ENCODE measurements at places on chromosomes 4 and X.
A peak's percentile ranks its signal among the peaks of the same experiment; 100 is the strongest.

- no peak for DNase-seq
These were observed 228.5 kb downstream of the PTTG2 start for GRCh38 chr4:38188631-38189101.

DNA sequence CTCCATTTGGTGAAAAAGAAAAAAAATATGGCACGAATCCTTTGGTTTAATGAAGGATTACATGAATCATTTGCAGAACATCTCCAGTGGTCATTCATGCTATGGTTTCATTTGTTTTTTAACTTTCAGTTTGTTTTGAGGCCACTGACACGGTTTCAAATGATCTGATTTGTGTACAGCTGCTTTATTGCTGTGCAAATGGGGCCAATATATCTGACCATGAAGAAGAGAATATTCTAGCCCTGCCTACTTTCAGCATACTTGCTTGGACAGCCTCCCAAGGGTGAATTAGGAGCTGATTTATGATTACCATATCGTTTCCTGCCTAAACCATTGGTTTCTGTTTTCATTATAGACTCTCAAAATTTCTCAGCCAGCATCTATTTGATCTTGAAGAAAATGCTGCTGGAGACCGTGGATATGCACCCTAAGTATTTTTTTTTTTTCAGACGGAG, 30.7 kb downstream of the SPARCL1 start:
- DNase-seq, result no peak

- no peak for DNase-seq
These were observed 64.3 kb downstream of the PDLIM5 start for GRCh38 chr4:94516067-94516466.

GRCh38 chr4:81424336-81424735, 47.4 kb downstream of the RASGEF1B start:
- no peak for DNase-seq

DNA sequence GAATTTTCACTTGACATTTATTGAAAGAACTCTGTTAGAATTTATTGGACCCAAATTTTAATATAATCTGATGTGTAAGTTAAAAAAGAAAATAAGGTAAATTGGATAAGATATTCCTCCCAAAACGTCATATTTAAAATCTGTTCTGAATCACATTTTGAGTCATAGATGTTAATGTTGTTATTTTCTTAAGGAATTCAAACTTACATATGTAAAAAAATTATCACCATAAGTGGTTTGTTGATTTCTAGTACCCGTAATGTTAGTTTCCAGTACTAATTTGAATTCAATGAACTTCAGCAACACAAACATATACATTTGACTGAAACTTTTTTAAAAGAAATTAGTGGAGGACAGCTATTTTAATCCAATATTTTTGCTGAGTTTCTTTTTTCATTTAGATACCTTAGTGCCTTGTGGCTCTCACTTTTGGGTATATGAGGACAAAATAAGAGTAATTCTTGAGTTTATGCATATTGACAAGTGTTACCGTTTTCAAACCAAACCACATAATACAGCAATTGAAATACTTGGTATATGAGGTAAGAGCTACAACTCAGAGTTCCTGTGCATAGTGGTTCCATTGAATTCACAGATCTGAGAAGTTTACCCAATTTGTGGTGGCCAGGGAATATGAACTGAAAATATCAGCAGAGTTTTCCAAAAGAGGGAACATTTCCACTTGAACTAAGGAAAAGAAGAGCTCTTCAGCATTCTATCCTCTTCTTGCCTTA, 71.8 kb downstream of the C4orf46 start:
- no peak for DNase-seq

- peak; percentile 2 for DNase-seq
These were observed 163.6 kb downstream of the FBXO8 start for GRCh38 chr4:174119830-174120229.

- no peak for DNase-seq
These were observed 40.6 kb upstream of the PRDX4 start for GRCh38 chrX:23626651-23627050.

DNA sequence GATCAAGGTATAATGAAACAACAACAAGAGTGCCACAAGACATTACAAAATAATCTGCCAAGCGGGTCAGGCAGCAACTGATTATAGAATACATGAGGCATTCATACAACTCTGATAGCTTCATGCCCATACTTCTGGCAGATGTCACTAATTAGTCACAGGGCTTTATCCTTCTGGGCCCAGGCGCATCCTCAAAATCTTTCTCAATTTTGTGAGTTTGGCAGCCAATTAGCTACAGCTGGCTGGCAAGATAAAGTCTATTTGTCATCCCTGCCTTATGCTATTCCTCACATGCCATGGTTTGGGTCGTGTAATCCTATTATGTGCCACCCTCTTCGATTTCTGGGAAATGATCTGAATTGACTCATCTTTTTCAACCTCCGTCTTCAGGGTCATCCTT, 254.3 kb downstream of the PACRGL start:
- DNase-seq, result no peak

GRCh38 chr4:185508181-185508580, 27.1 kb downstream of the PDLIM3 start:
- DNase-seq, result no peak

GRCh38 chr4:6423575-6423974, 48.8 kb downstream of the PPP2R2C start:
- no peak for DNase-seq

DNA sequence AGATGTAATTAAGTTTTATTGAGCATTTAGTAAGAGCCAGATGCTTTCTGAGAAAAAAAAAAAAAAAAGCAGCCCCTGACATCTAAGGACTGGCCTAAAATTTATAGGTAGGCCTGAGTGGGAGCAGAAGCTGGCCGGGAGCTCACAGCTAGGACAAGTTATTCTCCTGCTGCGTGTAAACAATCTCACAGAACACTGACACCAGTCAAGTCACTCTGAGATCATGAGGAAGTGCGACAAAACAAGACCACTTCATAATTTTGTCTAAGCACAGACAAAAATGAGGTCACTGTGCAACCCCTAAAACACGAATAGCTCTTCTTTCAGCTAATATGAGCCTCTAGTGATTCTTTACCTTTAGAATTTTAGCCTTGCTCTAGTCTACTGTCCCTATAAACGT, 15.3 kb upstream of the NSUN7 start:
- no peak for DNase-seq

DNA sequence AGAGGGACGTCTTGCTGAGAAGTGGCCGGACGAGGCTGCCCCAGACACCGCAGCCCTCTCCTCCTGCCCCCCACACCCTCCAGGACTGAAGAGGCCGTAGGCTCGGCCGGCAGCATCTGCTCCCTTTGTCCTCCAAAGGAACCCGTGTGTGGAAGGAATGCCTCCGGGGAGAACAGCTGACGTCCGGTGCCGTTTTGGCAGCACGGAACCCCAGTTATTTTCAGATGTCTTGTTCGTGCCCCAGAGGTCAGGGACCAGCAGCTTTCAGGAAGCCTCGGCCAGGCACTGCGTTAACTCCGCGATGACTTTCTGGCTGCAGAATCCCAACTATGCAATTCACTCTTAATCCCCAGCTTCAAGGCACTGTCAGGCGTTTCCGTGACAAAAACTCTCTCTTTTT, 10.9 kb upstream of the PPP2R3B start:
- DNase-seq, result peak; percentile 95

DNA sequence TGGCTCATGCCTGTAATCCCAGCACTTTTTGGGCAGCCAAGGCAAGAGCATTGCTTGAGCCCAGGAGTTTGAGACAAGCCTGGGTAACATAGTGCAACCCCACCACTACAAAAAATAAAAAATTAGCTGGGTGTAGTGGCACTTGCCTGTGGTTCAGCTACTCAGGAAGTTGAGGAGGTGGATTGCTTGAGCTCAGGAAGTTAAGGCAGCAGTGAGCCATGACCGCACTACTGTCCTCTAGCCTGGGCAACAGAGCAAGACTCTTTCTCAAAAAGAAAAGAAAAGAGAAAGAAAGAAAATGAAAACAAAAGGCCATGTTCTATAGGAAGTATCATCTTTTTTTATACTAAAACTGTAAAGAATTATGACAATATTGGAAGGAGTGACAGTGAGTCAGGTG, 38.5 kb downstream of the NEK1 start:
- no peak for DNase-seq

GRCh38 chr4:56704089-56704871, 23.2 kb upstream of the HOPX start:
- DNase-seq, result no peak

GRCh38 chr4:148214529-148215166, 227.6 kb downstream of the NR3C2 start:
- DNase-seq, result no peak

DNA sequence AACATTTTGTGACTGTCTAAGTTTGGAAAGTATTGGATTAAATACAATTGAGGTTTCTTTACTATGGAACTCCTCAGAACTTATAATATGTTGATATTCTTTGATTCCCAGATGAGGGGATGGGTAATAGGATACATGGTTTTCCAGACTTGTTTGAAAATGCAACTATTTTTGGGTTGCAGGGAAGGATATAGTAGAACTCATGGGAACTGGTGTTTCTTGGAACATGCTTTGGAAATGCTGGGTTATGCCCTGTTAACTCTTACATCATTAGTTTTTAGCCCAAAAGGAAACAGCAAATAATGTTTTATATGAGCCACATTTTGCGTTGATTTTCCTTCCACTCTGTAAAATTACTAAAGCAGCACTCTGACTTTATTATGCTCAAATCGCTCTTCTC, 41.9 kb downstream of the HPF1 start:
- no peak for DNase-seq

GRCh38 chr4:156968479-156968984, 3.1 kb downstream of the PDGFC start:
- DNase-seq, result peak; percentile 43

DNA sequence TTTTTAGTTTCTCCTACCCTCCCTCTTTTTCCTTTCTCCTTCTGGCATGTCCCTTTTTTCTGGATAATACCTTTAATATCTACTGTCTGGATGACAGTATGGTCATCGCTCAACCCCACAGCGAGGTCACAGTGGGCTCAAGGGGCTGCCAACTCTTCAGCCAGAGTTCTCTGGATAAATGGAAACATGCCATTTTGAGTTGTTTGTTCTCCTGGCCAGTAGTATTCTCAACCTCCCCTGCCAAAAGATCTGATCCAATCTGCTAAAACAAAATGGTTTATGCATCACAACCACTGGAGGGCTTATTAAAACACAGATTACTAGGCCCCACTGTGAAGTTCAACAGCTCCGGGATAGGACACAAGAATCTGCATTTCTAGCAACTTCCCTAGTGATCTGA, 5.0 kb upstream of the LAMP2 start:
- DNase-seq, result no peak

GRCh38 chrX:42077675-42078074, 154.3 kb upstream of the CASK start:
- no peak for DNase-seq

DNA sequence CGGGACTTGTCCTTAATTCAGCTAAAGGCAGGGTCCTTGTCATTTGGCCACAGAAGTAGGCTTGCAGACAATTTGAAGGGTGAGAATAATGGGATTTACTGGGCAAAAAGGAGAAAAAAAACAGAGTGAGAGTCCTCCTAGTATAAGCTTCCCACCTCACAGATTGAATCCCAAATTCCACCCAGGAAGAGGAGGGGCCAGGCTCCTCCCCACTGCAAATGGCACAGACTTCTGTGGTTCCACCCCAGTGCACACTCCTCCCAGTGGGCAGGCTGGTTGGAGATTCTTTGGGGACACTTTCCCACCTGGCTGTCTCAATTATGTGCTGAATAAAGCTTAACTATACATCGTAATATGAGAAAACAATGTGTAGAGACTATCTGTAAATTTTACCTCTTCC, 31.6 kb downstream of the MEPE start:
- DNase-seq, result no peak

DNA sequence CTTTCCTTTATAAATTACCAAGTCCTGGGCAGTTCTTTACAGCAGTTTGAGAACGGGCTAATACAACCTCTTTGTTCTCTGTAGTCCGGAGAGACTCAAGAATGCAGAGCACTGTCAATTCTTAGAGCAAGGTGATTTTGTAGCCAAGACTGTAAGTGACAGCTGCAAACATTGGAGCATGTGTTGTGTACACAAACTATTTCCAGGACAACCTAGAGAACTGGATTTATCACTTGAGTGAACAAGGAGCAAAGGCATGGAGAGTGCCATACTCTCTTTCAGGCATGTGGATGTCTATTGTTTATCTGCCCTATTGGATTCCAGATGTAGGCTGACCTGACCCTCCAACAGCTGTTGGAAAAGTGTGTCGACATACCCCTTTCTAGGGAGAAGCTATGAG, 153.9 kb downstream of the SPANXN3 start:
- DNase-seq, result no peak

- no peak for DNase-seq
These were observed 135.9 kb downstream of the GATB start for GRCh38 chr4:151624626-151625565.

GRCh38 chr4:8326206-8326605, 56.7 kb downstream of the HTRA3 start:
- no peak for DNase-seq

DNA sequence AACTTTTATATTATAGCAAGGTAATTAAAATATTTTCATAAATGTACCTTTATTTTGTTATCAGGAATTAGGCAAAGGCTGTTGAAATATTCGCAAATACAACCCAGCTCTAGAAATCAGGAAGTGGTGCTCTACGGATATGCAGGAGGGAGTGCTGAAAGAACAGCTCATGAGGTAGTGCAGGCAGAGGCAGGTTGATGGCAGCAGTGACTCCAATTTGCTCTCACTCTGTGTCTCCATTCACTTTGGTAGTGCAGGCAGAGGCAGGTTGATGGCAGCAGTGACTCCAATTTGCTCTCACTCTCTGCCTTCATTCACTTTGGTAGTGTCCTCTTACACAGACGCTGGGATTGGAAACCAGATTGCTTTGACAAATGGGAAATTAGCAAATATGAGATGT, 277.9 kb downstream of the TRIML1 start:
- DNase-seq, result no peak

DNA sequence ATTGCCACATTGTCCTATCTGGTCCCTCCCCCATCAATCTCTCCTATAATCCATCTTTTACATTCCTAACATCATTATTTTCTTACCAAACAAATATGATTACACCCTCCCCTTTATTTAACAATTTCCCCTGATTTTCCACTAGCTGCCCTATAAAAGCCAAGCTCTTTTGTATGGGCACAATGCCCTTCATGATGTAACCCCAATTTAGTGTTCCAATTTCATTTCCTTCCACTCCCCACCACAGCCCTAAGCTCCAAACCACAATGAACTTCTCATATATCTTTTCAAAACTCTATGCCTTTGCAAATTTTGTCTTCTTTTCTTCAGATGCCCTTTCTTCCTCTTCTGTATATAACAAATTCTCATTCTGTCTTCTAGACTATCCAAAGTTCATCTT, 39.5 kb upstream of the PTPN13 start:
- no peak for DNase-seq
